ENCODE measurements at places on chromosomes 6 and 20. TPM values are rescaled to one million over a fixed set of nuclear protein-coding genes. Genes with fewer than 3 reads are reported as not detected.

GRCh38 chr20:53718142-53719021 lies 124.7 kb upstream of the ZNF217 start:
- DNase-seq, result no peak

DNA sequence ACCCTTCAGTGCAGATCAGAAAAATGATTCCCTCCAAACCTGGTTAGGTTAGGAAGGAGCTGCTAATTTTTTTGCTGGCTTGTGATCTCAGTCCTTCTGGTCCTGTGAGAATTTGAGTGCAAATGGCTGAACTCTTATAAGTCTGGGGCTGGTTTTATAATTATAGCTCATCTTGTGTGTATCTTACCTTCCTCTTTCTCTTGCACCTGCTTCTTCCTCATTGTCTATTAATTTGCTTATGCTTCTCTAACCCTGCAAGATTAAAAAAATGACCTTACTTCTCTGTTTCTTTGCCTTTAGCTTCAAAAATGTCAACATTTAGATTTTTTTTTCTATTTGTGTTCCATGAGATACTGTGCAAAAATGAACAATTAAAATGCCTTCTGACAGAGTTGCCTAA lies 576.2 kb downstream of the DHX35 start:
- DNase-seq, result no peak

- no peak for DNase-seq
Observed at GRCh38 chr6:43980004-43980795, 147.1 kb downstream of the MRPL14 start.

GRCh38 chr6:109225946-109226345 lies 130.6 kb downstream of the CEP57L1 start:
- no peak for DNase-seq

GRCh38 chr6:84808491-84809061 lies 44.2 kb upstream of the TBX18 start:
- DNase-seq, result no peak

- DNase-seq, result no peak
Observed at GRCh38 chr6:137767911-137768690, 99.0 kb upstream of the TNFAIP3 start.

DNA sequence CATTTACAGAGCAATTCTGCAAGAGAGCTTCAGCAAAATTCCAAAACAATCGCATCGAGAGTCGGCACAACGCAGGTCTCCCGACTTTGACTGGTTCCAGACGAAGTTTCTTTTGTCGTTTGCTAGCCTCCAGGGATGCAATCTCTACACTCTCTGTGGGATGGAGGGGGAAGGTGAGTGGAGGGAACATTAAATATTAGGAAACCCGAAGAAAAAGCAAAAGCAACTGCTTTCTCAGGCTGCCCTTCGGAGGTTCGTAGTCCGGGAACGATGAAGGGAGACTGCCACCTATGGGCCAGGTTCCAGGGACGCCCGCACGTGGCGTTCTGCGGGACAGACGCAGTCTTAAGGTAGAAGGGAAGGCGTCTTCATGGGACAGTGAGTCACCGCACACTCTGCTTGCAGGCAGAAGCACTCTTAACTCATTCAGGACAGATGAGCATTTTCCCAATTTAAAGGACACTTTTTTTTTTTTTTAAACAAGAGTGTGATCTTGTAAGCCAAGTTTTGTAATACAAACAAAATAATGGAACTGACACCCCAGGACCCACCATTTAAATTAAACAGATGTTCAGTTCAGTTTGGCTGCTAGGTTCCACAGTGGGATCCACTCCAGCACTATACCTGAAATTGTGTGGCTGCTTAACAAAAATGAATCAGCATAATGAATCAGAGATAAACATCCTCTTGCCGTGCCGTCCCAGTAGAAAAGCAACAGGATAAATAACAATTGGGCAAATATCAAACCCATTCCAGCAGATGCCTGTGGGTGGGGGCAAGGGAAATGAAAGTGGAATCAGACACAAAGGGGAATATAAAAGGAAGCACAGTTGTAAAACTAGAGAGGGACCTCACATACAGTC lies 65.8 kb upstream of the ARMC2 start:
- DNase-seq, result no peak

The SMOC2 gene
- 8.5 TPM for total RNA-seq

GRCh38 chr6:101722991-101723579 lies 329.6 kb downstream of the GRIK2 start:
- no peak for DNase-seq

GRCh38 chr6:52346503-52346902 lies 15.4 kb upstream of the PAQR8 start:
- DNase-seq, result no peak

GRCh38 chr6:82614518-82614917 lies 250.9 kb downstream of the TPBG start:
- DNase-seq, result no peak

The SHLD1 gene
- total RNA-seq, result 1.2 TPM

The HCRTR2 gene
- not detected for total RNA-seq

DNA sequence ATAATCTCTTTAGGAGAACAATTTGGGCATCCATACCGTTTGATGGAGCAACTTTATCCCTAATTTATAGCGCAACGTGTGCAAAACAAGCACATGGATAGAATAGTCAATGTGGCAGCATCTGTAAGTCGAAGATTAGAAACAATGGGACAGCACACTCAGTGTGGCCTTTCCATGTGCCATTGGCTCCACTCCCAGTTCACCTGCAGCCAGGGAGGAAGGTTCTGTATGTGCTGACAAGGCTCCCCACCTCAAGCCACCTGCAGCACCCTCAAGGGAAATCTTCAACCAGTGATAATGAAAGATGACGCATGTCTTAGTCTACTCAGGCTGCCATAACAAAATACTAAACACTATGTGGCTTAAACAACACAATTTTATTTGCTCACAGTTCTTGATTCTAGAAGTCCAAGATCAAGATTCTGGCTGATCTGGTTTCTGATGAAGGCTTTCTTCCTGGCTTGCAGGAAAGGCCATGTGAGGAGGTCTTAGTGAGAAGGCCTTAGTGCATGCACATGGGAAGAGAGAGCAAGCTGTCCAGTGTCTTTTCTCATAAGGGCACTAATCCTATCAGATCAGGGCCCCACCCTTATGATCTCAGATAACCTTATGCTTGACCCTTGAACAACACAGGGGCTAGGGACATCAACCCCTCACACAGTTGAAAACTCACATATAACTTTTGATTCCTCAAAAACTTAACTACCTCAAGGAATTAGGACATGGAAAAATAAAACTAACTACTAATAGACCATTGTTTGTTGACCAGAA lies 34.9 kb upstream of the SHLD1 start:
- DNase-seq, result no peak

The PSORS1C1 gene
- total RNA-seq, result 2.7 TPM

DNA sequence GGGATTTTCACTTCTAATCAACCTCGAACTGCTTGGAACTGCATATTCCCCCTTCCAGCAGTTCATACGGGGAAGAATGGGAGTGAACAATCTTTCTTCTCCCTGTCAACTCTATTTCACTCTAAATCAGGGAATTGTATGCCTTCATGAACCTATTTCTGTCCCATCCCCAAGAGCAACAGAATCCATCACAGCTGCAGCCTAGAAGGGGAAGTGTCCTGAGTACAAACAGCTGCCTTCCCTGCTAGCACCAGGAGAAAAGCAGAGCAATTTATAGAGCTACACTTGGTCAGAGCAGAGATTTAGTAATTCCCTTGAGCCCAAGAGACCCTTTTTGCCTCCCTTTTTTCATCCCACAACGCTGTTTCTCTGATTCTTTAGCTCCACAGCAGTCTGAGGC lies 208.4 kb downstream of the ADGRG6 start:
- DNase-seq, result no peak

DNA sequence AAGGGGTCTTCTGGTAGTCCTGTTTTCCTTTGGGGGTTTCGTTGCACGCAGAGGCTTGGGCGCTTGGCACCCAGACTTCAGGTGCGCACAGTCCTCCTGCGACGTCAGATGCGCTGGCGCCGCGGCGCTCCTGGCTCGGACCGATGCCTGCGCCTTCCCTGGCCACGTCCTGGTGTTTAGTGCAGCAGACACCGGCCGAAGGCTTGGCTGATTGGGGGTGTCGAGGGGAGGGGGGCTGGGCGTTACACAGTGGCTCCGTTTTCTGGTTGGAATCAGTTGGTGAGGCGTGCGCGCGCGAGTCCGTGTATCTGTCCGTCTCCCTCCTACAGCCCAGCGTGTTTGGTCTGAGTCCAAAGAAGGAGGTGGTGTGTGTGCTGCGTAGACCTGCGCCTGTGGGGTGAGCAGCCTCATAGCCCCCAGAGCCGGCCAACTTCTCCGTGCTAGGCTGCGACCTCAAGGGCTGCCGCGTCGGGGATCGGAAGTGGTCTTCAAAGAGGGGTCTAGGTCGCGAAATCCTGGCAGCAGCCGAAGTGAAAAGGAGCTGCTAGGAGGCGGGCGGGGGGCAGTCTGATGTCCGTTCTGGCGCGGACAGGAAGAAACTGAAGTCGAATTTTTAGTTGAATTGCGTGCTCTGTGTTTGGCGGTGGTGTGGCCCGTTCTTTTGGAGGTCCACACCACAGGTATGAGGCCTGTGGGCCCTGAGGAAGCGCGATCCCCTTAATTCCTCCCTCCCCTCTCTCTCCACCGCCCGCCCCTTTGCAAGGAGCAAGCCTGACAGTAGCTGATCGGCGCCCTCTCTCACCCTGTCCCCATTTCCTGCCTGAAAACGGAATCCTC lies 1.5 kb downstream of the SYNDIG1 start:
- DNase-seq, result no peak

The NHSL1 gene
- total RNA-seq, result 58.2 TPM

DNA sequence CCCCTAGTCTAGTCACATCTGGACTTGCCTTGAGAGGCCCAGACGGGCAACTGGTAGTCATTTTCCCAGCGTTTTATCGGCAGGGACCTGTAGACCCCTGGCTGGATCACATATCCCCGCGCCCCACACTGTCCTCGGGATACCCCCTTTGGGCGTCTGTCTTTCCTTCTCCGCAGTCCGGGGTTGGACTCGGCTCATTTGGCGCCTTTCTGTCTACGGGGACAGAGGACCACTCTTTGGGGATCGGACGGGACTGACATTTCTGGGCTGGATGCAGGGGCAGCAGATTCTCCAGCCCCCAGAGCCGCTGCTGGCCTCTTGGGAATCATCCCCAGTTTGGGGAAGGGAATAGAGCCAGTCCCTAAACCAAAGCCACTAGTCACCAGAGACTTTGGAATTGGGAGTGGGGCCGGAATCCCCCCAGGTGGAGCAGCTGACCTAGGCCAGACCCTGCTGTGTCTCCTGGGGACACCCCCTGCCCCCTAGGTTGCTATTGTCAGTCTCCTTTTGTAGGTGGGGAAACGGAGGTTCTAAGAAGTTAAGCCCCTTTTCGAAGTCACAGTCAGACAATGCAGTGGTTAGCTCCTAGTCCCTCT lies 734 bp downstream of the FAM110A start:
- DNase-seq, result no peak

DNA sequence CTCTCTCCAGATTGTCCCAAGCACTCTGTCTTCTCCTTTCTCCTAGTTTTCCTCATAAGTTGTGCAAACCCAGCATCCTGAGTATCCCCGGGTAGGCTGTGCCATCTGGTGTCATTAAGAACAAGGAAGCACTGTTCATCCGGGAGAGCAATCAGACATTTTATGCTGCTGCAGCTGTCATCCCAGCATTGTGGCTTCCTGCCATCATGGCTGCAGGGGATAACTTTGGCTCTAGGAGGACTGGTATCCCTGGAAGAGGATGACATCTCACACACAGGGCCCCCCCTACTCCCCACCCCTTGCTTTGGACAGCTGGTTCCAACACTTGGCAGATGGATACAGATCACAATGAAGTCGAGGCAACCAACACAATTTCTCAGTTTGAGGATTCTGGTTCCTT lies 1195.1 kb upstream of the MAP3K7 start:
- no peak for DNase-seq

The PI16 gene
- 1.0 TPM for total RNA-seq

The SIM1 gene
- not detected for total RNA-seq

DNA sequence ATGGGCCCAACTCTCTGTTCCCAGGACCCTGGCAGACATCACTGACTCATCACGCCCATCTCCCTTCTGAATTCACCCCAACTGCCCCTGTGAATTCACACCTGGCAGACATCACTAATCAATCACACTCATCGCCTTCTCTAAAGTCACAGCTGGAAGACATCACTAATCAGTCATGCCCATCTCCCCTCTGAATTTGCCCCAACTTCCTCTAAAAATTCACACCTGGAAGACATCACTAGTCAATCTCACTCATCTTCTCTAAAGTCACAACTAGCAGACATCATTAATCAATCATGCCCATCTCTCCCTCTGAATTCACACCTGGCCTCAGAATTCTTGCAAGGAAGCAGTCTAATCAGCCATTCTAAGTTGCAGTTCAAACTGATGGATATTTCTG lies 111.1 kb downstream of the FOXA2 start:
- no peak for DNase-seq
